ENCODE measurements at places on chromosomes 12 and 14.

GRCh38 chr12:11499806-11500187 lies 104.4 kb upstream of the PRB2 start:
- no peak for DNase-seq

- DNase-seq = no peak
These were observed 16.1 kb downstream of the ERP29 start for GRCh38 chr12:112029301-112029700.

GRCh38 chr12:69916544-69917235 lies 91.7 kb downstream of the MYRFL start:
- no peak for DNase-seq

DNA sequence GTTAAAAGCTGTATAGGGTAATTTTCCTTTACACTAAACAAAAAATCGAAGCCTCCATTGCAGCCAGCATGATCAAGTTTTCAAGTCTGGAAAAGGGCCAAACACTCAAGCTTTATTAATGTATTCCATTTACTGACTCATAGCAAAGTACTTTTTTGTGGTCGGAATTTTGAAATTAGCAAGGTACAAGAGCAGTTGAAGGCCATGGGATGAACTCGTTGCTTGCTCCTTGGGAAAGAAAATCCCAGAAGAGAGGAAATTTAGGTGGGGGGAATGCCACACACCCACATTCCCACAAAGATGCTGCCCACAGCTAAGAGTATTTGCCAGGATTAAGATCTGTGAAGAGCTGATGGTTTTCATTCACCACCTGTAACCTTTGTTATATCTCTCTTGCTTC lies 333.7 kb downstream of the EGLN3 start:
- no peak for DNase-seq

DNA sequence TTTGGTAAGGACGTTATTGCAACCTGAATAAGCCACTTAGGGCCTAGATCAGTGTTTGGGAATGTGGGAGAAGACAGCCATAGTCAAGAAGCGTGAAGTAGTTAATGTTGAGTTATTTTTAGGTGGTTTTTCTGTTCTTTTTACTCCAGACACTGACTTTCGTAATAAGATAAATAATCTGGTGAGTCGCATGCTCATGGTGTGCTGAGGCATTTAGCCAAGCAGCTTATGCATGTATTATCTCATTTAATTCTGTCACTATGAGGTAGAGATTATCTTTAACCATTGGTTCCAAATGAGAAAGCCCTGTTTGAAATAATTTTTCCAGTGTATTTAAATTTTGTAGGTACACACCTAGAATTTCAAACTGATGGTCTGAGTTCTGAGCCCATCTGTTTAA lies 67.3 kb downstream of the RCOR1 start:
- no peak for DNase-seq

GRCh38 chr12:5026342-5026938 lies 17.2 kb upstream of the KCNA5 start:
- no peak for DNase-seq
